NCI-H774 (cell line): ENCODE measurements at places on chromosomes 11 and 22.

GRCh38 chr11:77309401-77310085, 8.1 kb upstream of the GDPD4 start:
- no peak for DNase-seq

GRCh38 chr22:29146091-29146560, 59.6 kb upstream of the EMID1 start:
- DNase-seq, result no peak

DNA sequence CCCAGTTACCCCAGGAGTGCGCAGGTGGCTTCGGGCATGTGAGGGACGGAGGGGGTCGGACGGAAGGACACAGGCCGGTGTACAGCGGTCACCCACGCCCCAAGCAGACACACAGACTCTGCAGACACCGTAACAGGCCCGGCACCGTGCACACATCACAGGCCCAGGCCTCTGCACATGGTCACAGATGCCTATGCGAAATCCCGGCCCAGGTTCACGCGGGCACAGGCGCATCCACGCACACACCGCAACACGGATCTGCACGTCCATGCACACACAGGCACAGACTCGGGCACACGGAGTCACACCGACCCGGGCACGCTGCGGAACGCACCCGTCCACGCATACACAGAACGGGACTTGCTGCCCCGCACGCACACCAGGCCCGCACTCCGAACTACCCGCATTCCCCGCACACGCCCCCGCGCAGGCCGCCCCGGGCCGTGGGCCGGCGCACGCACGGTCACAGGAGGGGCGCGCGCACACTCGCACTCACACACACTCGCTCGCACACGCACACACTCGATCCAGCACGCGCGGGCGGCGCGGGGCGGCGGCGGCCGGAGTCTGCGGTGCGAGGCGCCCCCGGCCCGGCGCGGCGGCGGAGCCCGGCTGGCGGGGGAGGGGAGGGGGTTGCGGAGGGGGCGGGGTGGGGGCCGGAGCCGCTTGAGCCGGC, at the start of gene MGAT3:
Gene MGAT3 (plus strand): TSS at position 491 of the 676 bp plus-strand sequence. CDS start 30,336 bp downstream, outside the sequence.
- no peak for DNase-seq

DNA sequence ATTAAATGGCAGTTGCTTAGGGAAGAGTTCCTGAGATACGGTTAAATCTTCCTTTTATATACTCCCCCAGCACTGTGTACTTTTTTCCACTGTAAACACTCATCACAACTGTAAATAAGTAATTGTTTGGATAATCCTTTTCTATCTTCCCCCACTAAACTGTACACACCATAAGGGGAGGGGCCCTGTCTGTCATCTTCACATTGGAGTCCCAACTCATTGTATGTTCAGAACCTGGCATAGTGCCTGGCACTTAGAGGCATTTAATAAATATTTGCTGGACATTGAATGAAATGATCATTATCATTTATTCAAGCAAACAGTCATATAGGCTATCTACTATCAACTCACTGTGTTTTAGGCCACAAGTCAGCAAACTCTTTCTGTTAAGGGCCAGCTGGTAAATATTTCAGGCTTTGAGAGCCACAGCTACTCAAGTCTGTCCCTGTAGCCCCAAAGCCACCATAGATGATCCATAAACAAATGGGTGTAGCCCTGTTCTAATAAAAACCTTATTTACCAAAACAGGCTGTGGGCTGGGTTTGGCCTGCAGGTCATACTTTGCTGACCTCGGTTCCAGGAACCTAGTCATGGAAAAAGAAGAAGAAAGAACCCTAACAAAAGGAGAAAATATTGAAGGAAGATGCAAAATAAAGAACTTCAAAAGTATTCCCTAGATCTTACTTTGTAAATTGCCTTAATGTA, 70.0 kb downstream of the AMOTL1 start:
- DNase-seq, result peak; percentile 77

DNA sequence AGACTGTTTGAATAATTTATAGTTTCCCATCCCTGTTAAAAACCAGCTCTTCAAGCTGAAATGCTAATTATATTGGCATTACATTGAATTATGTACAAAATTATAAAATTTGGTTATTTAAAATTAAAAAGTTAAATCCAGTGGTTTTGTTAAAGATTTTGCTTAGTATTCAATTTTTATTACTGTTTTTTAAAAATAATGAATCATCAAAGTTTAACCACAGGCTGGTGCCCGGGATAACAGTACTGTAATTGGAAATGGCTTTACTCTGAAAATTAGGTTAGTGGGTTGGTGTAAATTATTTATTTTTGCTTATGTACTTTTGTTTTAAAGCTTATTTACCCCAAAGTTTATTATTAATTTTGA, 45.4 kb upstream of the WEE1 start:
- DNase-seq, result no peak

GRCh38 chr22:27409299-27409698, 392.3 kb downstream of the MN1 start:
- no peak for DNase-seq

DNA sequence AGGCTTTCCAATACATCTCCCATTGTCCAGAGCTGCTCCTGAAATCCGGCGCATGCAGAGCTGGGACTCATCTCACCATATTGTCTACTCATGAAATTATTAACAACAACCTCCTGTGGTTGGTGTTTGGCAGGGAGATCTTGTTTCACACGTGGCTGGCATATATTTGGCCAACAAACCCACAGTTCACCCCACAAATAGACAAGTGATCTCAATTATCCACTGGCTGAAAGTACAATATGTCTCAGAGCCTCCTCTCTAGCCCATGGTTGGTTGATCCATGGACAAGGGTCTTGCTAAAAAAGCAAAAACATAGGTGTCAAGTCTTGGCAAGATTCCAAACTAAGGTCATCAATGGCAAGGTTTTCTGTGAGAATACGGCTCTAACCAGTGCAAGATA, 386.9 kb downstream of the ETS1 start:
- DNase-seq, result no peak

- DNase-seq, result no peak
Measured at GRCh38 chr11:120332822-120333716, 3.1 kb upstream of the ARHGEF12 start.

DNA sequence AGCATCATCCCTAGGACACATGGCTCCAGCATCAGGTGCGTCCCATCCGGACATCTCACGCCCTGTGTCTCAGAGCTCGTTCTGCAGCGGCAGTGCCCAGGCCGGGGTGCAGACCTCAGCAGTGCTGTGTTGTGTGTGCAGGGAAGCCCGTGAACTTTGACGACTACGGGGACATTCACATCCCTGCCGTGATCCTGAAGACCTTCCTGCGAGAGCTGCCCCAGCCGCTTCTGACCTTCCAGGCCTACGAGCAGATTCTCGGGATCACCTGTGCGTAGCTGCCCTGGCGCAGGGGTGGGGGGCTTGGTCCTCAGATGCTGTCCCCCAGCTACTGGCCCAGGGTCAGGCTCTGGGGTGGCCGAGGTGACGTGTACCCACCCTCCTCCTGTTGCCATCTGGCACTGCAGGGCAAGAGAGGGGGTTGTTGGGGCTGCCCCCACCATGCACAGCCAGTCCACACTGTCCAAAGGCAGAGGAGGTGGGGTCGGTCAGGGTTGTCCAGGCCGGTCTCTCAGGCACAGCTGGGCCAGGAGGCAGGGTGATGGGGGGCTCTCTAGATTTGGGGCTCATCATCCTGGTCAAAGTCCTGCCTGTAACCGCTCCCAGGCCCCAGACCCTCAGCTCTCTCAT, 96.5 kb downstream of the ARHGAP8 start:
- DNase-seq, result no peak

- no peak for DNase-seq
Measured at GRCh38 chr11:2945031-2945756, 16.0 kb upstream of the PHLDA2 start.

- no peak for DNase-seq
Measured at GRCh38 chr11:118608360-118609227, 1.2 kb downstream of the PHLDB1 start.

GRCh38 chr22:30373331-30374325, 13.6 kb downstream of the RNF215 start:
- no peak for DNase-seq

- DNase-seq, result no peak
Measured at GRCh38 chr11:114440121-114440860, 1.0 kb downstream of the REXO2 start.
